ENCODE measurements at places on chromosomes 11 and 22.
A peak's percentile ranks its signal among the peaks of the same experiment; 100 is the strongest.

- no peak for DNase-seq
Measured at GRCh38 chr11:99522467-99523173, 501.9 kb downstream of the CNTN5 start.

- DNase-seq = no peak
Measured at GRCh38 chr22:33083212-33083611, 25.0 kb upstream of the SYN3 start.

- DNase-seq = no peak
Measured at GRCh38 chr22:20414059-20414440, 20.1 kb downstream of the ZNF74 start.

GRCh38 chr11:118883004-118883367, 706 bp upstream of the CXCR5 start:
- no peak for DNase-seq

DNA sequence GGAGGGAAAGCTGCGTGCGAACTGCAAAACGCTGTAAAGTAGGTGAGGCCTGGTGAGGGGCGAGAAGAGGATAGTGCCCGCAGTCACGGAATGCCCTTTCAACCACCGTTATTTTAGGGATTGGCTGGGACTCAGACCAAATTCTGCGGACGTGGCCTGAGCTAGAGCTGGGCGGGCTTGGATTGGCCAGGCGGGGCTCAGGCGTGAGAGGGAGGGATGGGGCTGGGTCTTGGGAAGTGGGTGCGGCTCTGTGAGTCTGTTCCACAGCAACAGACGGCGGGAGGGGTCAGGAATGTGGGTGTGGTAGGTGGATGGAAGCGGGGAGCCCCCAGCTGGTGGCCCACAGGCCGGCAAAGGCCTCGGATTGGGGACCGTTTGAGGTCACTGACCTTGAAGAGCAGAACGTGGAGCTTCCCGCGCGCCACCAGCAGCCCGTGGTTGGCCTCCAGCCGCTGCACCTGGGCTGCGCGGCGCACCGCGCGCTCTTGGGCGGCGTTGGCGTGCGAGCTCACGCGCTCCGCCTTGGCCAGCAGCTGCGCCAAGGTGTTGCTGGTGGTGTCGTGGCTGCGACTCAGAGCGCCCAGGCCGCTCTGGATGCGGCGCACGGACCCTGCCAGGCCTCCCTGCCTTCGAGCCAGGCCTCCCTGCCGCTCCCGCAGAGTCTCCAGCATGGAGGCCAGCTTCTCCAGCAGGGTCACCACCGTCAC, 444 bp downstream of the CAVIN3 start:
- peak; percentile 62 for DNase-seq

- DNase-seq = no peak
Measured at GRCh38 chr11:3080733-3081385, 23.6 kb upstream of the CARS1 start.

GRCh38 chr11:133834682-133835592, 10.4 kb downstream of the SPATA19 start:
- DNase-seq = peak; percentile 69

DNA sequence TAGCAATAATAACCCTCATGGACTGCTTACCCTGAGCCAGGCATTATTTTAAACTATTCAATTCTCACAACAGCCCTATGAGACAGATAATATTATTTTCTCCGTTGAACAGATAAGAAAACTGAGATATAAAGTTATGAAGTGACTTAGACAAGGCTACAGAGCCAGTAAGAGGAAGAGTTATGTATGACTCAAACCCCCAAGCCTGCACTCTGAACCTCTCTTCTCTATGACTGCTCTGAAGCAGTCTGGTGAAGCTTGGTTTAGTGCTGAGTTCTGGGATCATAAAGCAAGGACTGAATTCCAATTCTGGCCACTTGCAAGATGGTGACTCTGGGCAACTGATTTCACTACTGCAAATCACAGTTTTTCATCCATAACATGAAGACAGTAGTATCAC, 34.5 kb downstream of the TNKS1BP1 start:
- DNase-seq = no peak

- DNase-seq = no peak
Measured at GRCh38 chr11:82792822-82793569, 59.3 kb upstream of the FAM181B start.

- no peak for DNase-seq
Measured at GRCh38 chr11:92644595-92645445, 324.6 kb upstream of the MTNR1B start.

DNA sequence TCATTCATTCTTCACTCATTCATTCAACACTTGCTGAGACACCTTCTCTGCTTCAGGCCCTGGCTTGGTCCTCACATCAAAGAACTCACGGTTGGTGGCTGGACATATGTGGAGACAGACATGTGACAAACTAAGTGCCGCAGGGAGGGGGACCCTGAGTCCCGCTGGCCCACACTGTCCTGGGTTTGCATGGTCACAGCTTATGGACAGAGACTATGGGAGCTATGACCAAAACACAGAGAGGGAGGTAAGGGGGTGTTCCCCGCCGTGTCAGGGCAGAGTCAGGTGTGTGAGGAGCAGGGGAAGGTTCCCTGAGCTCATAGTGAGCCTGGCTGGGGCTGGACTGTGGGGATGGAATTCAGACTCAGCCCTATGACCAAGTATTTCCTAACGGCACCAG, 123.1 kb downstream of the MPPED1 start:
- no peak for DNase-seq

Measured in activated CD4-positive, alpha-beta T cell treated with anti-CD3 and anti-CD28 coated beads for 48 hours (primary cell).